Choroid plexus epithelial cell (primary cell): ENCODE measurements at places on chromosomes 5 and 9.

GRCh38 chr5:74187757-74188156, 452.8 kb downstream of the ENC1 start:
- DNase-seq: peak; percentile 15

- DNase-seq: no peak
Observed at GRCh38 chr5:64790210-64790609, 21.5 kb downstream of the CWC27 start.

DNA sequence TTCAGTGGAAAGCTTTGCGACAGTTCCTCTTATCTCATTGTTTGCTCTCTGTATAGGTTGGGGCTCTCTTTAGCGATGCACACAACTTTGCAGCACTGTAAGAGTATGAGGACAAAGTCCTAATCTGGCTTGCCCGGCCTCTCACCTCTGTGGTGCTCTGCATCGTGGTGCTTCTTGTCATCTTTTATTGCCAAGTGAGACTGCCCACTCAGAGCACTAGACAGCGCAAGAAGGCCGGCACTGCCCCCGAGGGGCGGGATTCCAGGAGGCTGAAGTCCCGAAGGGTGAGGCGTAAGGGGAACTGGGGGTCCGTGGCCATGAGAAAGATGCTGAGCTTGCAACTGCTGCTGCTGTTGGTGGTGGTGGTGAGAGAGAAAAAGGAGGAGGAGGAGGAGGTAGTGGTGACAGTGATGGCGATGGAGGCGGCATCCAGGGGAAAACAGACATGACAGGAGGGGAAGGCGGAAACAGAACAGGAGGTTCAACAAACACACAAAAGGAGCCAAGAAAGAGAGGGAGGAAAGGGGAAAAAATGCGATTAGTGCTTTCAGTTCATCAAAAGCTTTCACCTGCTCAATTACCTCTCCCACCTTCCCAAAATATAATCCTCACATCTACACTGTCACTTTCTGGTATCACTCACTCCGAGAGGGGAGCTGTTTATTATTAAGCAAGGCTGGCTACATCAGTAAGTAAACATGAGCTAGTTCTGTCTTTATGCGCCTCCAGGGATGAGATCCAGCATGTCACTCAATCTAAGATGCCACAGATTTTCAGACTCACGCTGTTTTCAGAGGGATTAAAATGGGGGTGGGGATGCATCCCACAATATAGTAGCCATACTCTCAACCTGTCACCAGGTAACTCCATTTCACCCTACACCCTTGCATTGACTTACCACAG, 55.1 kb downstream of the TLE1 start:
- DNase-seq: no peak

DNA sequence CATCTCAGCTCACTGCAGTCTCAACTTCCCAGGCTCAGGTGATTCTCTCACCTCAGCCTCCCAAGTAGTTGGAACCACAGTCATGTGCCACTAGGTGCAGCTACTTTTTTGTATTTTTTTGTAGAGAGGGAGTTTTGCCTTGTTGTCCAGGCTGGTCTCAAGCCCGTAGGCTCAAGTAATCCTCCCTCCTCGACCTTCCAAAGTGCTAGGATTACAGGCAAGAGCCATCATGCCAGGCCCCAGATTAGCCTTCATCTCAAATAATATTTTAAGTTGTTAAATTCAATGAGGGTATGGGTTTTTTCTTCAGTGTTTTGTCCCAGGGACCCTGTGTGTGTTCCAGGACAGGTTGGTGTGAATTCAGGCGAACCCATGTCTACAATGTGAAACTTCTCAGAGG, 12.5 kb upstream of the RFESD start:
- no peak for DNase-seq

DNA sequence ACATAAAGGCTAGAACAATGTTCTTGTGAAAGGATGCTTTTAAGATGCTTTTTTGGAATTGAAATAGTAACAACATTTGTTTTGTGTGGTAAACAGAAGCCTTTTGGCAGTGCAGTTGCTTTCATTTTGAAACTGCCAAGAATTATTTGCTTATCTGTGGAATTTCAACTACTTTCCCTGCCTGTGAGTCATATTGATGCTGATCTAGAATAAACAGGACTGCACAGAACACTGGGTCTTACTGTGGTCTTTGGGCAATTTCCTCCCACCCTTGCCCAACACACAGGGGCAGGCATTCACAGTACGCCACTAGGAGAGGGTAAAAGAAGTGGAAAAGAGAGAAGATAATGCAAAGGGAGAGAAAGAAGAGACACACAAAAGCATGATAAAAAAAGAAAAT, 483.7 kb downstream of the ELAVL2 start:
- DNase-seq: peak; percentile 61

DNA sequence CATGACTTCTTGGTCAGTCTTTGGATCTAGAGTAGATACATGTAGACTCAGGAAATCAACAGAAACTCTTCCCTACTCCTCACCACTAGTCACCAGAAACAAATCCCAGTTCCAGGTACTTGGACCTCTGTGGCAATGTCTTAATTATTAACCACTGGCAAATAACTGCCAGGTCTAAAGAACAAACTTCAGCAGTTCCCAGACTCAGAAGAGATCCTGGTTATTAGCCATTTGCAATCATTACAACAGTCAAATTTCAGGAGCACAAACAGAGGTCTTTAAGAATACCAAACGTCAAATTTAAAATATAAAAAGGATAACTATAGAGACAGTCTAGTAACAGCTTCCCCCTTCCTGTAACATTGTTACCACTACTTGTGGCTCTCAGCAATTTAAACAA, 10.2 kb downstream of the DIAPH1 start:
- DNase-seq: no peak

- DNase-seq: peak; percentile 39
Observed at GRCh38 chr5:150347003-150347402, 10.5 kb upstream of the TCOF1 start.

- peak; percentile 75 for DNase-seq
Observed at GRCh38 chr9:132235894-132236661, 74.2 kb downstream of the NTNG2 start.

DNA sequence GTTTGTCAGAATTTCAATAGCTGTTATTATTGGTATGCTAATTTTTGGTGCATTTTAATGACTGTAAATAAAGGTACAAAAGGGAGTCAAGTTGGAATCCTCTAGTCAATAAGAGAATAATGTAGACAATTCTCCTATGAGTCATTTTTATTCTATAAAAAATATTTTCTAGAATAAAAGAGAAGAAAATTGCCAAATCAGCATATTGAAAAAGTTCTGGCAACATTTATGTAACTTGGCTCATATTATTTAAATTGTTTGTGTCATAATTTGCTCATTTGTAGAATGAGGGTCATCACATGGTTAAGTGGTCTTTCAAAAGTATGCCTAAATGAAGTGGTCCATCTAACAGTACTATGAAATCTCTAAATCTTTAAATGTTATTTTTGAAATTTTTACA, 1719.8 kb upstream of the WWC1 start:
- no peak for DNase-seq

DNA sequence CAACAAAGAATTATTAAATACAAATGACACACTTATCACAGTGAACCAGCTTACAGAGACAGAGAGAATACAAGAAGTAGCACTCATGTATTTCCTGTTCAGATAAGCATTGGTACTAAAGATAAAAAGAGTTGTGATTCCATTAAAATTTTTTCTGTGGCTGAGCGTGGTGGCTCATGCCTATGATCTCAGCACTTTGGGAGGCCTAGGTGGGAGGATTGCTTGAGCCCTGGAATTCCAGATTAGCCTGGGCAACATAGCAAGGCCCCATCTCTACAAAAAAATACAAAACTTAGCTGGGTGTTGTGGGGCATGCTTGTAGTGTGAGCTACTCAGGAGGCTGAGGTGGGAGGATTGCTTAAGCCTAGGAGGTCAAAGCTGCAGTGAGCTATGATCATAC, 32.9 kb downstream of the FCHO2 start:
- DNase-seq: peak; percentile 16

DNA sequence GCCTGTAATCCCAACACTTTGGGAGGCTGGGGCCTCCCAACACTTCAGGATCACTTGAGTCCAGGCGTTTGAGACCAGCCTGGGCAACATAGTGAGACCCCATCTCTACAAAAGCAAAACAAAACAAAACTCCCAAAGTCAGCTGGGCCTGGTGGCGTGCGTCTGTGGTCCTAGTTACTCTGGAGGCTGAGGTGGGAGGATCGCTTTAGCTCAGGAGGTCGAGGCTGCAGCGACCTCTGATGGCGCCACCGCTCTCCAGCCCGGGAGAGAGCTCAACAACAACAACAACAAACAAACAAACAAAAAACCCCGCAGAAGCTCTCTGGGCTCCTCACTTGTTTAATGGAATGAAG, 528 bp downstream of the ACOT12 start:
- DNase-seq: no peak

- DNase-seq: no peak
Observed at GRCh38 chr5:177320879-177321278, 9.2 kb upstream of the MXD3 start.

DNA sequence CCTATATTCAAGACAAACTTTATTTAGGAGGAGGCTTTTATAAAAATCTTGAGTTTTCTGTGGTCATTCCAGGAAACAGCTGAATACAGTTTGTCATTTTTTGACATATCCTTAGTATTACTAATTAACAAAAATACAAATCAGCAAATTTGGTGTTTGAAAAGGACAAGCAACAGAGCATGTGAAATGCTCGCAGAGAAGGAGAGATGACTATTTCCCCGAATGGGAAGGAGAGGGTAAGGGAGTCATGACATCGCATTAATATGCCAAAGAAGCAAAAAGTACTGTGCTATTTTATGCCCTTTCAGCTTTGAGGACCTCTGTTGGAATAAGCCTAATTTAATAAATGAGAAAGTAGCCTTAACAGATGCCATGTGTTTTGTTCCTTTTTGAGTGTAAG, 1.8 kb downstream of the SMIM15 start:
- DNase-seq: no peak

DNA sequence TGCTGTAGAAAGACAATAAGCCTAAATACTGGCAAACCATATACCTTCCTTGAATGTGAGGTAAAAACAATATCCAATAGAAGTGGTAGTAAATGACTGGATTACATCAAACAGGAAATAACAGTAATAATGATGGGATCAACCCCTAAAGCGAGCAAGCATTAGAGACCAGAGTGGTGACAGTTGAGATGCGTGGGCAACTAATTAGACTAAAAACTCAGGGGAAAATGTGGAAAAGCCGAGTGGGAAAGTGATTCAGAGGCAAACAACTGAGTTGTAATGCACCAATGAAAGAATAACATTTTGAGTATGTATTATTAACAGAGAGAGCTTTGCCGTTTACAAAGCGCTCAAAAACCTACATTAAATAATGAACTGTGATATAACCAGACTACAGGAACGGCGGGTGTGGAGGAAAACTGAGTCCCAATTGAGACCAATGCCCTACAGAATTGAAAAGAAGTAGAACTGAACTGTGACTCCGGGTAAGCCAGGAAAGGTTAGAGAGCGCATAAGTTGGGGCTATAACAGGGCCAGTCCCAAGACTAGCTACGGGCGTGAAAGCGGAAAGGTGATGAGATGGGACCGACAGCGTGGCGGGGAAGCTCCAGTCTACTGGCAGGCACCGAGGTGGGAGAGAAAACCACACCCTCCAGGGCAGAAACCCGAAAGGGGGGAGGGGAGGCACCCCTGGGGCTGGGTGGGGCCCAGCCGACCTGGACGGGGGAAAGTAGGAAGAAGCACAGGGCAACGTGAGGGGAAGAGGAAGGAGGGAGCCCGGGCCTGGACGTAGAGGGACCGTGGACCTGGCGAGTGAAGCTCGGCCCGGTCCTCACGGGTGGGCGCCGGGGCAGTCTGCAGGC, 592 bp downstream of the UBAP2 start:
- DNase-seq: peak; percentile 6
